WTC11 (cell line): ENCODE measurements at places on chromosomes 12 and 14.

- no peak for DNase-seq
These were observed 33.3 kb upstream of the PPP1CC start for GRCh38 chr12:110775997-110776396.

DNA sequence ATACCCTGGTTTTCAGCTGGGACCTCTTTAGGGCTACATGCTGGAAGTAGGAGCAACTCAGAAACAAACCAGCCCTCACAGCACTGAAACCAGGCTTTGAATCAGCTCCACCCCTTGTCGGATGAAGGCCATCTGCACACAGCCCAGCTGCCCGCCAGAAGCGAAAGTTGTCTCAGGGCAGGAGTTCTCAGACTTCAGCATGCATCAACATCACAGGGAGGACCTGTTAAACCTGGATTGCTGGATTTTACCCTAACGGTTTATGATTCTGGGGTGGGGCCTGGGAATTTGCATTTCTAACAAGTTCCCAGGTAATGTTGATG, 10.9 kb downstream of the SYNDIG1L start:
- DNase-seq, result no peak

GRCh38 chr12:27730097-27730588, 19.5 kb downstream of the MRPS35 start:
- DNase-seq, result no peak

GRCh38 chr14:77707355-77707723, 484 bp downstream of the ALKBH1 start:
- no peak for DNase-seq

DNA sequence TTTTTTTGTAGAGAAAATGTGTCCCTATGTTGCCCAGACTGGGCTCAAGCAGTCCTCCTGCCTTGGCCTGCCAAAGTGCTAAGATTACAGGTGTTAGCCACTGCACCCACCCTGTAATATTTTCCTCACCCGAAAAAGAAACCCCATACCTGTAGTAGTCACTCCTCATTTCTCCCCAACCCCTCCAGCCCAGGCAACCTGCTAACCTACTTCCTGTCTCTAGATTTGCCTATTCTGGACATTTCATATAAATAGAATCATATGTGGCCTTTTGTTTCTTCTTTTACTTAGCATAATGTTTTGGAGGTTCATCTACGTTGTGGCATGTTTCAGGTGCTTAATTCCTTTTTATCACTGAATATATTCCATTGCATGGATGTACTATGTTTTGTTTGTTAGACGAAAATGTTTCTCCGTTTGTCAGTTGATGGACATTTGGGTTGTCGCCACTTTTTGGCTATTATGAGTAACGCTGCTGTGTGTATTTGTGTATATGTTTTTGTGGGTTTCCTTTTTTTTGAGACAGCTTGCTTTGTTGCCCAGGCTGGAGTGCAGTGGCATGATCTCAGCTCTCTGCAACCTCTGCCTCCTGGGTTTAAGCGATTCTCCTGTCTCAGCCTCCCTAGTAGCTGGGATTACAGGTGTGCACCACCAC, 6.2 kb downstream of the ANKRD13A start:
- no peak for DNase-seq

DNA sequence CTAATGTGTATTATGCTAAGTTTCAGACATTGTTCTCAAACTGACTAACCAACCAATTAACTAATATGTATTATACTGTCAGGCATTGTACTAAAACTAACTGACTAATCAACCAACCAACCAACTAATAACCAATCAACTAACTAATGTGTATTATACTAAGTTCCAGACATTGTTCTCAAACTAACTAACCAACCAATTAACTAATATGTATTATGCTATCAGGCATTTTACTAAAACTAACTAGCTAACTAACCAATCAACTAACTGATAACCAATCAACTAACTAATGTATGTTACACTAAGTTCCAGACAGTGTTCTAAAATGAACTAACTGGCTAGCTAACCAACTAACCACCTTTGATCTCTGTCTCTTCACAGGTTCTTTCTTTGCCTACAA, 152.3 kb downstream of the SUDS3 start:
- no peak for DNase-seq

DNA sequence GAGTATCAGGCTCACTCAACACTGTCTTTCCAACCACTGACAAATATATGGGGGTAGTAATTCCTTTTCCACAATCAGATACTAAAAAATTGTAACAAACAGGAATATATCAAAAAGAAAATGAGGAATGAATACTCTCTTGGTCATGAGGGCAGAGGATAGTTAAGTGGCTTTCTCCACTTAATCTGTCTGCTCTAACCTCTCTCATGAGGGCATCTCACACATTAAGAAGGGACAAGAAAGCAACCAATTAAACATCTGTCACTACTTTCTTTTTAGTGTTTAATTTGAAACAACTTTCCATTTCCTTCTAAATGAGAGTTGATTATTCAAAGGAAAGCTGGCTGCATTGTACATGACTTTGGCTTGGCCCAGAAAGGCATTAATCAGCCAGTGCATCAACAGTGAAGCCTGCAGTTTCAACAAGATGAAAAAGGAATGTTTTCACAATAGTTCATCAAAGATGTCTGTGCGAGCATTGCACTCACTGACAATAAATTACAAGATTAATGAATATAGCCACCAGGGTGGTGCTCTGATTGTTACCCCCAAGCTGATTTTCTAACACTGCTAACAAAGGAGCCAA, 142.0 kb downstream of the SEC23A start:
- no peak for DNase-seq

GRCh38 chr12:53781228-53781801, 29.5 kb upstream of the CISTR start:
- DNase-seq, result no peak

- no peak for DNase-seq
These were observed 490 bp downstream of the PRORP start for GRCh38 chr14:35122696-35123387.

GRCh38 chr12:51217133-51217967, 512 bp downstream of the POU6F1 start:
- DNase-seq, result peak; percentile 70

- no peak for DNase-seq
These were observed 902 bp upstream of the CFL2 start for GRCh38 chr14:34715127-34715863.

GRCh38 chr12:112422531-112422930, 3.8 kb downstream of the PTPN11 start:
- no peak for DNase-seq

DNA sequence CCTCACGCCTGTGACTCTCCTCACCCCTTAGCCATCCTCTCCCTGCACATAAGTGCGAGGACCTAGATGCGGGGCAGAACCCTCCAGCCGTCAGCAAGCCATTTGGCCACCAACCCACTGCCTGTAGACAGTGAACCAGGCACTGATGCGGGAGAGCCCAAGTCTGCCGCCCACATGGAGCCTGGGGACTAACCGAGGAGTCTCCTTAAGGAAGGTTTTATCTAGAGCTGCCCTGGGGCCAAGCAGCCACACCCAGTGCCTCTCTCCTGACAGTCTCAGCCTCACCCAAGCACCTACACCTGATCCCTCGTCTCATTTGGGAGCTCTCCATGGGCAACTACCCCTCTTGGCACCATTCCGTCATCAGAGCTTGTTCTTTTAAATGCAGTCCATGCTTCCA, 72.7 kb downstream of the CHGA start:
- no peak for DNase-seq

DNA sequence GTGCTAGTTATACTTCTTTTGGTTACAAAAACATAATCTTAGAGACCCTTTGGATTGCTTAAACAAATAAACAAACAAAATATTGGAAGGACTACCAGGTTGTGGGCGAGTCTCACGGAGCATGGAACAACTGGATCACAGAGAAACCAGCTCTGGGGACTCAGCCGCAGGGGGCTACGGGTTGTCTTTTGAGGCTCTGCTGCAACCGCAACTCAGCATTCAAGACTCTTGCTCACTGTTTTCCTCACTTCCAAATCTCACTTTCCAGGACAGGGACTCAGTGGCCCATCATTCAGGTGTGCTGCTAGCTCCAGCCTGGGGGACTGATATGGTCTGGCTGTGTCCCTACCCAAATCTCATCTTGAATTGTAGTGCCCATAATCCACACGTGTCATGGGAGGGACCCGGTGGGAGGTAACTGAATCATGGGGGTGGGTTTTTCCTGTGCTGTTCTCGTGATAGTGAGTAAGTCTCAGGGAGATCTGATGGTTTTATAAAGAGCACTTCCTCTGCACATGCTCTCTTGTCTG, 14.0 kb upstream of the SERPINA4 start:
- DNase-seq, result no peak

GRCh38 chr14:75009176-75009575, 6.5 kb downstream of the EIF2B2 start:
- DNase-seq, result no peak

GRCh38 chr12:26633591-26634210, 199.3 kb downstream of the ITPR2 start:
- no peak for DNase-seq

- no peak for DNase-seq
These were observed 135.7 kb upstream of the SLC16A7 start for GRCh38 chr12:59459966-59460660.

- no peak for DNase-seq
These were observed 12.9 kb downstream of the COL2A1 start for GRCh38 chr12:47991106-47992061.

- DNase-seq, result no peak
These were observed 4.7 kb downstream of the PPP1R1A start for GRCh38 chr12:54583726-54584125.

DNA sequence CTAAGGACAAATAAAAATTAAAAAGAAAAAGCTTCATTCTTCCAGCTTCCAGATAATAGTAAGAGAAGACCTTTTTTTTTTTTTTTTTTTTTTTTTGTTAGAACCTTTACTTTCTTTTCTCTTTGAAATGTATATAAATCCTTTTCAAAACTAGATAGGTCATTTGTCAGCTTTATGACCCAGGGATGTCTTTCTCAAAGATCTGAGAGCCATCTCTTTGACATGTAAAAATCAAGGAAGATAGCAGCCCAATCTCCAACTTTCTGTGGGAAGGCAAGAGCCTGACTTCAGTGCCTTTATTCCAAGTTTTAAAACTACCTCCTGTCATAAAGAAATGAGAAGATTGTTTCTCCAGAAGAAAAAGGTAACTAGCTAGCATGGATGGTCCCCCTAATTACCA, 203.3 kb upstream of the LRFN5 start:
- DNase-seq, result no peak

- no peak for DNase-seq
These were observed 28.7 kb upstream of the REP15 start for GRCh38 chr12:27667540-27667939.

GRCh38 chr12:68630050-68630449, 19.4 kb downstream of the RAP1B start:
- no peak for DNase-seq

GRCh38 chr14:51545396-51545795, 106.3 kb upstream of the FRMD6 start:
- no peak for DNase-seq

- DNase-seq, result no peak
These were observed 20.9 kb downstream of the HIP1R start for GRCh38 chr12:122855928-122856831.

DNA sequence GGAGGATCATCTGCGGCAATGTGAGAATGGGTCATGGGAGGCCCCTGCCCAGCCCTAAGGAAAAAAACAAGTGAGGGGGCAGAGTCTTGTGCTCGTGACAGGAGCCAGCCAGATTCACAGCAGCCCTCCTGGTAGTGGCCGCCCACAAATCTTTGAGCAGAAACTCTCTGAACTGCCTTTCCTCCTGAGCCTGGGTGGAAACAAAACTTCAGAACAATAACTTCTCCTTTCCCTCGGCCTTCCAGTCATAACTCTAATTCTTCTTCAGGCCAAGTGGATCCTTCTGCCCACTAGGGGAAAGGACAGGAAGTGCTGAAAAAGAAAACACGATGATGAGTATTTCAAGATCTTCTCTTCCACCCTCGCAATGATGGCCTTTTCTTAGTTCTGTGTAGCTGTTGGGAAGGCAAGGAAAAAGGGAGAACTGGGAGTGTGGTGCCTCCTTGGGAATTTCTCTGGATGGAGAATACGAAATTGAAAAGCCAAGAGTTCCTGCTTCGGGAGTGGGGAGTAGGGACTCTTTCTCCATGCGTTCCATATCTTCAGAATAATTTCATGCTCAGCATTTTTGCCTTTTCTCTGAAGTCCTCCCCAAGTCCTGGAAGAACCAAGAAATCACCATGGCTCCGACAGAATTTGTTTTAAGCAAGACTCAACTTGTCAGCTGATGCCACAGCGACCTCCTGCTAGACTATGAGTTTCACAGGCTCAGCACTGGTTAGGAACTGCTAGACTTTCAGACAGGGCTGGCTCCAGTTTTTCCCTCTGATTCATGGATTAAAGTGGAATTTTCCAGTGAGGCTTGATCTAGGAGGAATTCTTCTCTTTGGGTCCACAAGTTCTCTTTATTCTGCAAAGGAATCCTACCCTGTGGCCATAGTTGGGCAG, 188.9 kb downstream of the CAND1 start:
- no peak for DNase-seq

DNA sequence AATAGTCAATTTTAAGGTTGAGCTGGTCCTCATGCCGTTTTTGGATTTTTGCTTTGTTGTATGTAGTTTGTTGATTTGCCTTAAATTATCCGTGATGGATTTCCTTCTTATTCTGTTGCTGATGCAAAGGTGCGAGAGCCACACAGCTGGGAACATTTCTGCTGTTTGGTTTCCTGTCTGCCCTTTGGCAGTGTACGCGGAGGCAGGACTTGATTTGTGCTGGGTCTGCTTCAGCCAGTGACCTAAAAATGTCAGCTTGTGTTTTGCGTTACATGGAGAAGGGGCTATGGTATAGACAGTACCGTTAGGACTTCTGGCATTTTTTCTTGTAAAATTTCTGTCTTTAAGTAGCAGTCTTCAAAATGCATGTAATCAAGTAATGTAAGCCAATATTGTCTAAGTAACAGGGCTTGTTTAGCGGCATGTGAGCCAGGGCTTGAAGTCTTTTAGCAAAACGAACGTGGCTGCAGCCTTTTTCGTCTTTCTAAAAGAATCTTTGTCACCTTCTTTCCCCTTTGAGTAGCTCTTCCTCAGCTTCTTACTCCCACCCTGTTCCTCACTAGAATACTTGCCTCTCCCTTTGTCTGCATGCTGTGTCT, 18.2 kb upstream of the RD3L start:
- no peak for DNase-seq

DNA sequence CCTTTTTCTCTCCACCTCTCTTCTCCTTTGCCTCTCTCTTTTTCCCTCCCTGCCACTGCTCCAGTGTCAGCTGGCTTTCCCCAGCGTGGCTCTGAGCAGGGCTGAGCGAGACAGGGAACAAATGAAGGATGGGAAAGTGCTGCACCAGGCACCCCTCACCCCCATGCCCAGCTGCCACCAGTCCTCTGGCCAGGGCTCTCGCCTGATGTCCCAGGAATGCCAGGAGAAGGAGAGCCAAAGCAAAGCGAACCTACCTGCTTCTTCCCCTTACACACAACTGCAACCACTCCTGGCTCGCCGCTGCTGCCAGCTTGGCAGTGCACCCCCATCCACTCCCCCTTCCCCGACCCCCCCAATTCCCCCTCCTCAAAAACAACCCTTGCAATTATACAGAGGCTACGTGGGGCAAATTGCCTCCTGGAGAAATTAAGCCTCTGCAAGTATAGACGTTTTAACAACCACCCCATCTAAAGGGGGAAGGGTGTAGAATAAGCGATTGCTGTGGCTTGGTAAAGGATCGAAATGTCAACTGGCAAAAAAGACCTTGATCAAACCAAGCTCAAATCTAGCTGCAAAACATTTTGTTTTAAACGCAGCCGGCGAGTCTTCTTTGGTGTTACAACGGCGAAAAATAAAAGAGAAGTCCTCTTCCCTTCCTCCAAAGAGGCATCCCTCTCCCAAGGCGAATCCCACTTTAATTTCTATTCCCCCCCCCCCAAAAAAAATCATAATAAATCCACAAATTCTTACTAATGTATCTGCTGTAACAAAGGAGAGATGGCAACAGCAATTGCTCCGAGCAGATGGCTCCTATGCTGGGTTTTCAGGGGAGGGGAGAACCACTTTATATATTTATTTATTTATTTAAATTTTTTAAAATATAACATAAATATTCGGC, 2.9 kb downstream of the BCL11B start:
- no peak for DNase-seq
